Omental fat pad (tissue), 4 donors: ENCODE measurements at places on chromosomes 3 and 15.

- no peak for DNase-seq
Observed at GRCh38 chr15:84949043-84949442, 32.6 kb upstream of the PDE8A start.

DNA sequence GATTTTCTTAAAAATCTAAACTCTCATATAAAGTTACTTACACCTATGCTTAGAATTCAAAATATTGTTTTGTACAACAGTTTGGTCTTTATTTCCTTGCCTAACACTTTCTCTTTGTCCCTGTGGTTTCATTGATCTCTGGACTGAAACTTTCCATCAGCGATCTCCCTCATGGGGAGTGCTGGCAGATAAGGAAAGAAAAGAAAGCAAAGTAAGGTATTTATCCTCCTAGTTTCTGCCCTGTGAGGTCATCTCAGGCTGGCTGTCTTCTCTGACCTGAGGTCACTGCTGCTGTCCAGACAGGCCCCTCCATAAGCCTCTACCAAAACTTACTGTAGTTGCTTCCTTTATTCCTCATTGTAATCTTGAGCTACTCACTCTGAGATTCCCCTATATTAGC, 57.9 kb upstream of the EPHA6 start:
- DNase-seq: no peak

DNA sequence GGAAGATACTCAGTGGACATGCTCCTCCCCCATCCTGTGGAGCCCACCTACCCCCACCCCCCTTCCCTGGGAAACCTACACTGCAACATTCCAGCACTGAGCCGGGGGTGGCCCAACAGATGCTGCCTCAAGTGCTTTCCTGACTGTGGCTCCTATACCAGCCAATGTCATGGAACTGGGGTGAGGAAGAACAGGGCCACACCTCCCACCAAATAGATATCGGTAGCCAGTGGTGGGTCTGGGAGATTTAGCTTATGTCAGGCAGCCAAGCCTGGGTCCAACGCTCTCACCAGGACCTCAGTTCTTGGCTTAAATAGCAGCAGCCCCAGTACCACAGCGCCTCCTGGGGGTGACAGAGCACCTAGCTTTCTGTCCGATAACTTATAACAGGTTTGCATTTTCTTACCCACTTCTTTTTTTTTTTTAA, 30.3 kb downstream of the CDC25A start:
- peak; percentile 52 for DNase-seq

GRCh38 chr3:108894981-108895380, 58.7 kb downstream of the GUCA1C start:
- no peak for DNase-seq

GRCh38 chr3:41290736-41291135, 91.4 kb downstream of the CTNNB1 start:
- no peak for DNase-seq

- DNase-seq: no peak
Observed at GRCh38 chr3:33645060-33645647, 72.9 kb downstream of the CLASP2 start.

- no peak for DNase-seq
Observed at GRCh38 chr3:60189304-60189703, 1061.9 kb downstream of the FHIT start.

- no peak for DNase-seq
Observed at GRCh38 chr15:72585476-72586058, 68.9 kb upstream of the GOLGA6B start.

DNA sequence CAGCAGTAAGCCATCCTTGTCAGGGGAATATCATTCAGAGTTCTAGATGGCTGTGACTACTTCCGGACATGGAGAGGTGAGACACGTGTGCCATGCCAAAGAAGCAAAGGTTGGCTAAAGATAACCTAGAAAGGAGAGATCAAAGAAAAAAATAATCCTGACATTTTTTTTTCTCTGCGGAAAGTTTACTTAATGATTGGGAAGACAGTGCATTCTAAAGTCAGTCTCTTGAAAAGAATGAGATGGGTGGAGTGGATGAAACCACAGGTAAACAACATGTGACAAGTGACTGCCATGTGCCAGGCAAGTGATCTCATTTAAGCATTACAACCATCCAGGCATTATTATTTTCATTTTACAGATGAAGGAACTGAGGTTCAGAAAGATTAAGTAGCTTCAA, 436.6 kb downstream of the SOX2 start:
- no peak for DNase-seq

DNA sequence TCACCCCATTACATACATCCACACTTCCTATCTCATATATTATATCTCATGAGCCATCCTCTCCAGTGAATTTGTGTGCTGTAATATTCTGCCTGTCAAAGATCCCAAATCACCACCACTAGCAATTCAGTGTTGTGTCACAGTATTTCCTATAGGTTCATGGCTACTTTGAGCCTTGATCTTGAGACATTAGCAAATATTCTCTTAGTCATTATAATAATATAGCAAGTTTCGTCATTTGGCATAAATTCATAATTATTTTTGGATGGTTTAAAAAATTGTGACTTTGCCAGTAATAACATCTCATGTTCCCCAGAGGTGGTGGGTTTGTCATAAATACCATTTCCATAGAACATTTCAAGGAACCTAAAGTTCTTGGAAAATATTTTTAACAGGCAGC, 47.7 kb downstream of the CMSS1 start:
- DNase-seq: no peak

DNA sequence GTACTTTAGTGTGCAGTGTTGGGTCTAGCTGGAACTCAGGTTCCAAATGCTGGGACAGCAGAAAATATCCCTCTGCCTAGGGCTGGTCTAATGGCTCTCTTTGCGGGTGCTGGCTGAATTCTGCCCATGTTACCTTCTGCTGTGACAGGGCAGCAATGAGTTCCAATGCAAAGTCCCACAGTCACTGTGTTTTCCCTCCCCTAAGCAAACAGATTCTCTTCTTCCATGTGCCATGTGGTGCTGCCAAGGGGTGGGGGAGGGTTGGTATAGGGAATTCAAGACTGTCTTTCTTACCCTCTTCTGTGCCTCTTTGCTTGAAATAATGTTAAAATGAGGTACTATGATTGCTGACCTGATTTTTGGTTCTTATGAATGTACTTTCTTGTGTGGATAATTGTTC, 229.6 kb downstream of the GBE1 start:
- DNase-seq: no peak

- DNase-seq: no peak
Observed at GRCh38 chr3:8256441-8257071, 245.1 kb upstream of the LMCD1 start.

- DNase-seq: no peak
Observed at GRCh38 chr15:41804361-41804760, 23.5 kb upstream of the JMJD7 start.
